ENCODE measurements at places on chromosomes 12 and 14.

DNA sequence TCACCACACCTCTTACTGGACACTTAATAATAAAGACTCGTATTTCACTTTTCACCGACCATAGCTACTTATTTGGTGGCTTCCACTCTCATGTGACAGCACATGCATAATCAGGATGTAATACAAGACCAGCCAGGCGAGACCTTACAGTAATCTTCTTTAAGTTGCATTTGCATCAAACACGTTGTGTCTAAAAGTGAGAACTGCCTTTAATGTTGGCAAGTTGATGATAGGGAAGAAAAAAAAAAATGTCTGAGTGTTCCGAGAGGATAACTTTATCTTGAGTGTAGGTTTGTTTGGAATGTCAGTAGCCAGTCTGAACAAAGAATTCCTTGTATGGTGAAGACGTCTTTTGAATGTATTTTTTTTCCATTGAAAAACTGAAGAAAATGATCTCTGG lies 440.4 kb downstream of the ADAMTS20 start:
- DNase-seq, result no peak

DNA sequence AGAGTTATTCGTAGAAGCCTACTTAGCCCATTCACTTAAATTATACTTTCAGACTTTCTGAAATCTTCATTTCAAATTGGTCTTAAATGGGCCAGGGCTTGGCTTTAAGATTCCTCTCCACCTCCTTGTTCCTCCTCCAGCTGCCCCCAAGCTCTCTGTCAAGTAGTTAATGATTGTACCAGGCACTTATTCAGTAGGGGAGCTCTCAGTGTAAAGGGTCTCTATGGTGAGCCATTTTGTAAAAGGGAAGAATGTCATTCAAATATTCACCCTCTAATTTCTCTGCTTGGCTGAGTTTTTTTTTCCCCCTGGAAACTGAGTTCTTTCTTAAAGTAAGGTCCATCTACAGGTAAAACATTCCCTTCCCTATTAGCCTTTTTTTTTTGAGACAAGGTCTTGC lies 96.6 kb downstream of the SUDS3 start:
- no peak for DNase-seq

GRCh38 chr12:131421509-131422186 lies 289.2 kb upstream of the SFSWAP start:
- DNase-seq, result no peak

DNA sequence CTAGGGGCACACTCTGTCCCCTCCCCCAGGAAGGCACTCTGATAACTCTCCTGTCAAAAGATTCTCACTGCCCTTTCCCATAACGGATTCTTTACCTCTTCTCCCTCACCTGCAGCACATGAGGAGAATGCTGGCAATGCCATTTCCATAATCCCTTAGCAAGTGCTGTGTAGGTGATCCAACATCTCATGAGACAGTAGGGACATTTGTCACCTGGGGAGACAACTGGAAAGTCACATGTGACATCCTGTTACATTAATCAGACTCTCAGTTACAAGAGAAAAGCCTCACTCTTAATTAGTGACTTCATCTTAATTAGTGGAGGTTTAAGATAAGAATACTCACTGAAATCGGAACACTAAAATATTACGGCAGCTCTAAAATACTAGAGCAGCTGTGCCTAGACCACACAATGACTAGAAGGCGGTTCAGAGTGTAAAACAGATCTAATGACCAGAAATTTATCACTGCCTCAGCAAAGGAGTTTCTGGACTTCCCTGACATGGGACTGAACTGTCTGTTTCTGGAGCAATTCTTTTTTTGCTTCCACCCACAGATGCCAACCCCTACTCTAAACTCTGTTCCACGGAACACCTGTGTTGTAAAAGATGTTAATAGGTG lies 75.1 kb downstream of the SPTSSA start:
- no peak for DNase-seq

- no peak for DNase-seq
These were observed 267.2 kb downstream of the SEC23A start for GRCh38 chr14:38835874-38836273.

DNA sequence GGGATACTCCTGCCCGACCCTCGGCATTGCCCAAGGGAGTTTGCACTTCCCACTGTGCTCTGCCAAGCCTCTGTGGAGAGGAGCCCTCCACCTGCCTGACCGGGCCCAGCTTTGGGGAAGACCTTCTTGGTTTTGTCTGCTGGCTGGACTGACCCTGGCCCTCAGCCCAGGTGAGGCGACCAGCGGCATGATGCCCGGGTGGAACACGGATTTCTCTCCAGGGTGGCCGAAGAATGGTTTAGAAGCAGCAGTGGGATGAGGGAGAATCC lies 15.6 kb downstream of the ZBTB42 start:
- DNase-seq, result no peak

DNA sequence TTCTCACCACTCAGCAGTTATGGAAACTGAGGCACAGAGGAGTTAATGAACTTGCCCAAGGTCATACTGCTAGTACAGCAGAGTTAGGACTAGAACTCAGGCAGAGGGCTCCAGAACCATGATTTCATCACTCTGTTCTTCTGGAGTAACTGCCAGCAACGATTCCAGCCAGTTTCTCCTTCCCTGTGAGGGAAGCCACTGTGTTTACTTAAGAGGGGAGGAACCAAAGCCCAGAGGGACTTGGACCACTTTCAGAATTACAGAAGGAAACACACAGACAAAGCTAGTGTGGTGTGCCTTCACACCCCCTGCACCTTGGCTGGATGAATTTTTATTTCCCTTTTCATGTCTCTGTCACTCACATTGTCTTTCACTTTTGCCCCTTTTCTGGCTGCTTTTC lies 398.2 kb downstream of the DPF3 start:
- DNase-seq, result no peak

DNA sequence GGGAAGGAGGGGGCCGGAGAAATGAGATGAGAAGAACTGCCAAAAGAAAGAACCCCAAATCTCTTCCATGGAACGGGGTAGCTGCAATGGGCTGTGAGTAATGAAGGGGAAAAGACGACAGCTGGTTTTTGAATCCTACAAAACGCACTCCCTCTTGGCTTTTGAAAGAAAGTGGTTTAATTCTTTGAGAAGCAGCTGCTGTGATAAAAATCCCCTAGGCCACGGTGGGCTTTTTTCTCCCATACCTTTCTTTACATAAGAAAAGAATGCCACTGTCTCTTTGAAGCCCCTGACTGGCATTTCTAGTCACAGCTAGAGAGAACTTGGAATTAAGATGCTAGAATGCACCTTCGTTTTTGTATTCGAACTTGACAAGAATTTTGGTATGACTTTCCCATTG lies 486.1 kb downstream of the GLT1D1 start:
- DNase-seq, result no peak

- no peak for DNase-seq
These were observed 5.7 kb downstream of the NEDD8 start for GRCh38 chr14:24226473-24226872.

- DNase-seq, result no peak
These were observed 40.4 kb upstream of the MYL2 start for GRCh38 chr12:110960795-110961194.

DNA sequence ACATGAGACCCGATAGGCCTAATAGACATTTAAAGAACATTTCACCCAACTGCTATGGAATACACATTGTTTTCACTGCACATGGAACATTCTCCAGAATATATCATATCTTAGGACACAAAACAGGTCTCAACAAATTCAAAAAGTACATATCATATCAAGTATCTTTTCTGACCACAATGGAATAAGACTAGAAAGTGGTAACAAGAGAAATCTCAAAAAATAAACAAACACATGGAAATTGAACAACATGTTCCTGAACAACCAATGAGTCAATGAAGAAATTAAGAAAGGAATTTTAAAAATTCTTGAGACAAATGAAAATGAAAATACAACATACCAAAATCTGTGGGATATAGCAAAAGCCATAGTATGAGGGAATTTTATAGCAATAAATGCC lies 208.1 kb downstream of the PTPRO start:
- DNase-seq, result no peak

DNA sequence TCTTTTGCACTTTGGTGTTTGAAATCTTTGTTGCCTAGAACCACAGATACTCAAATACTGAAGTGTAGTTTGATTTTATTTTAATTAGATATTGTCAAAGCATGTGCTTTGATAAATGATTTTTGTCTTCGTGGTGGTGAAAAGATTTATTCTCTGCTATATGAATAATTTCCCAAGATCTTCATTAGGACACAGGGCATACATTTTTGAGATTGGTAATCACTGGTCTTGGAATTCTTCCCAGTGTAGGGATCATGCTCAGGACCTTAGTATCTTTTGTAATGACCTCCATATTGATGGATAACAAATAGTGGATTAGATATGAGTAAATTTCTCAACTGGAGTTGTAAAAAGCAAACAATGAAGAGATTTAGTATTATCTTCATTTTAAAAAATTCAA lies 28.2 kb downstream of the TBK1 start:
- no peak for DNase-seq

DNA sequence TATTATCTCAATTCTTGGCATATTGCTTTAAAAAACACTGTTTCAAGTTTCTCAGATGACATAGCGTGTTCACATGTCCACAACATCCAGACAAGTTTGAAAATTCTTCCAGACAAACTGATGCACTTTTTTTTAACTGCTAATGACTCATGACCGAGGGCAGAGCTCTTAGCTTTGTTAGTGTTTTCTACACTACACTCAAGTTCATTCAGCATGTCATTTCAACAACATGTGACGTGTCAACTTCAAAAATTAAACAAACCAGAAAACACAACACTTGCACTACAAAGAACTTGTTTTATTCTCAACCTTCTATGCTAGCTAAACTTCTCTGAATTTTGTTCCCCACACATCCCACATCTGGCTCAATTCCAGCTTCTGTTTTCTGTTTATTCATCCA lies 1186.3 kb upstream of the FLRT2 start:
- no peak for DNase-seq

DNA sequence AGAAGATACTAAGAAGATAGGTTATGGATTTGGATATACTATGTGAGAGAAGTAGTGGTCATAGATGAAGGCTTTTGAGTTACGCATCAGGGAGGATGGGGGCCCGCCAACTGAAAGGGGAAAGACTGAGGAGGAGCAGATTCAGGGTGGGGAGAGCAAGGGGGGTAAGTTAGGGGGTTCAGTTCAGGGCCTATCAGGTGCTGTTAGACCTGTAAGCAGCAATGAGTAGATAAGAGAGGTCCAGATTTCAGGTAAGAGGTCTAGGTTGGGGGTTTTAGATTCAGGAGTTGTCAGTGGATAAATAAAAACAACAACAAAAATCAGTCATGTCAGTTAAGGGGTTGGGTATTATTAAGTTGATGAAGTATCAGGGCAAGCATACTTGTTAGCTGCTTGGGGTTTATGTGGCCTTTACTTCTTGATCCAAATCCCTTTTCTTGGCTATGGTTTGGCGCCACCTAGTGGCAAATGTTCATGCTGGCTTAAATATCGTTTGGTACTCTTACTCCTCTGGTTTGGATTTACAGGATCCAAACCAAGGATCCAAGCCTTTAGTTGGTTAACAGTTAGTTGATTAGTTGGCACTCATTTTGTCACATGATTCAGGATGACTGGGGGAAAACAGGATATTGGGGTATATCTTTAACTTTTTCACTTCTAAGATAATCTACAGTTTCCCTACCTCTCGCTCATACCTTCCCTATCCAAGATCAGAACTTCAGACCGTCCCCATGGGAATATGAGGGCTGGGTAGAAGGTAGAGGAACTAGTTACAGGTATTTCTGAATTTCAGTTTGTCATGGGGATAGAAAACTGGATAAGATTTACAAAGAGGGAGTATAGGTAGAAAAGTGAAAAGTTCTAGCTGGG lies 65.1 kb downstream of the PCNX1 start:
- DNase-seq, result peak; percentile 63

DNA sequence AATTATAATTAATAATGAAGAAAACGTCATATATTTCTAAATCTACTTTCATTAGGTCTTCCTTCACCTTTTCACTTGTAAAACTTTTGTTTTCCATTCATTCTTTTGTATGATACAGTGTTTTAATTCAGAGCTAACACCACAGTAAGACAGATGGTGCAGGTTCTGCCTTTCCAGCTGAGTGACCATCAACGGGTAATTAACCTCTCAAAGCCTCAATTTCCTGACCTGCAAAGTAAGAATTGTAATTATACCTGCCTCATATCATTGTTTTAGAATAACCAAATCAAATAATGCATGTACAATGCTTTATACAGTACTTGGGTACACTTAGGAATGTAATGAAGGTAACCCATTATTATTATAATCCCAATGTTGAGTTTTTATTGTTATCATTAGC lies 157.6 kb downstream of the FOXA1 start:
- no peak for DNase-seq

- peak; percentile 62 for DNase-seq
These were observed 4.3 kb downstream of the GPR132 start for GRCh38 chr14:105060751-105061427.

- DNase-seq, result no peak
These were observed 18.5 kb downstream of the HIP1R start for GRCh38 chr12:122853582-122854245.

DNA sequence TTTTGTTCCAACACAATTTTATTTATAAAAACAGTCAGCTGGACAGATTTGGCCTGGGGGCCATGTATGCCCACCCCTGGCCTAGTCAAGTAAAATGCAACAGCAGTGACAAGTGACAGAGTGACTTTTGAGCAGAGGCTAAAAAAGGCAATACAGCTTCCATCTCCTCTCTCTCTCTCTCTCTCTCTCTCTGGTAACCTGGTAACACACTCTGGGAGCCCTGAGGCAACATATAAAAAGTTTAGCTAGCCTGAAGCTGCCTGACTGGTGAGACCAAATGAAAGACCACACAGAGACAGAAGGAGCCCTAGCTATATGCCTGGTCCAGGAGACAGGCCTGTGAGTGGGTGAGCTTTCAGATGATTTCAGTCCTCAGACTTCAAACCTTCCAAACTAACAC lies 105.4 kb downstream of the DENND5B start:
- no peak for DNase-seq

GRCh38 chr12:2453076-2453760 lies 341.6 kb upstream of the FKBP4 start:
- no peak for DNase-seq

GRCh38 chr12:110179291-110179690 lies 55.1 kb downstream of the IFT81 start:
- DNase-seq, result no peak

GRCh38 chr12:2332947-2333346 lies 280.2 kb downstream of the CACNA1C start:
- no peak for DNase-seq

DNA sequence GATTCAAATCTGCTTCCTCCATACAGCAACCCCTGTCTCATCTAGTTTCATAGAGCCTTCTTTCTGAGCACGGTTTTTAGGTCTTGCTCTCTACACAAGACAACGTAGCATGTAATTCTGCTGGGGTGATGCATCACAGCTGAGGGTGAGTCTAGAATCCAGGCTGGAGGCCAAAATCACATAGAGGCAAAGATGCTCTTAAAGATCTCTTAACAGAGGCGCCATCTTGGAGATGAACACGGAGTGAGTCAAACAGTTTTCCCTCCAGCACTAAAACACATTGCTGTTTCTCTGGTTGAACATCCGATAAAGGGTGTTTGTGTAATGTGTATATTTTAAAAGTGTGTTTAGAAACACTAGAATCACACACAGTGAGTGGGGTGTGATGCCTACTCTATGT lies 78.9 kb downstream of the NOS1 start:
- no peak for DNase-seq
